ENCODE measurements at places on chromosomes 1 and 21. TPM values are rescaled to one million over a fixed set of nuclear protein-coding genes. Genes with fewer than 3 reads are reported as not detected.

Gene PCAT6
- total RNA-seq: 0.25 TPM

Gene TNFRSF25
- total RNA-seq: 7.1 TPM

Gene KPRP
- total RNA-seq: not detected

Gene COL8A2
- 2.3 TPM for total RNA-seq

Gene HSD3B1
- not detected for total RNA-seq
